ENCODE measurements at places on chromosomes 16 and 17. TPM values are rescaled to one million over a fixed set of nuclear protein-coding genes. Genes with fewer than 3 reads are reported as not detected.

Gene KRT28
- total RNA-seq, result not detected

Gene ZNF469
- total RNA-seq, result 0.05 TPM

Gene CASKIN1
- 0.10 TPM for total RNA-seq

Gene ADAD2
- total RNA-seq, result not detected

Gene PRSS22
- total RNA-seq, result not detected

Gene MMP2
- total RNA-seq, result 68.8 TPM

Gene ADAP2
- 1.2 TPM for total RNA-seq

Gene IRX6
- total RNA-seq, result 0.39 TPM

Gene CASKIN2
- total RNA-seq, result 11.3 TPM

Gene KRTAP4-4
- total RNA-seq, result not detected

Gene DLX3
- not detected for total RNA-seq

Gene FBXL16
- total RNA-seq, result not detected

Gene SPG7
- 93.8 TPM for total RNA-seq

Gene COX6A2
- total RNA-seq, result 1,192 TPM

Gene SLC12A3
- total RNA-seq, result not detected

Gene TSR3
- total RNA-seq, result 103 TPM

Gene TMC5
- 0.19 TPM for total RNA-seq

Gene COX4I1
- total RNA-seq, result 666 TPM

Gene KRT31
- total RNA-seq, result 0.39 TPM

Gene DCXR
- total RNA-seq, result 130 TPM

Gene MPV17L
- total RNA-seq, result 27.3 TPM

Gene FA2H
- total RNA-seq, result 0.41 TPM

Gene ZNF385C
- not detected for total RNA-seq

Gene MYH8
- total RNA-seq, result 0.85 TPM

Gene MILR1
- 0.76 TPM for total RNA-seq

Gene KRTAP9-4
- total RNA-seq, result not detected

Gene GPR142
- total RNA-seq, result not detected

Gene TMC8
- 0.65 TPM for total RNA-seq

Gene UMOD
- not detected for total RNA-seq

Gene GPR179
- 0.20 TPM for total RNA-seq

Gene SLFN12
- 2.2 TPM for total RNA-seq

Gene NEUROD2
- not detected for total RNA-seq

Gene TEKT1
- not detected for total RNA-seq

Gene TRPV3
- 1.7 TPM for total RNA-seq

Gene GSG1L
- total RNA-seq, result not detected

Gene KLHL10
- total RNA-seq, result not detected

Gene TMEM92
- not detected for total RNA-seq

Gene HBA2
- total RNA-seq, result 34.0 TPM

Gene SIAH1
- 21.0 TPM for total RNA-seq

Gene PAGR1
- total RNA-seq, result 15.5 TPM

Gene PITPNC1
- total RNA-seq, result 4.7 TPM

Gene ETV4
- not detected for total RNA-seq

Gene CSH2
- not detected for total RNA-seq

Gene EVI2B
- total RNA-seq, result 1.2 TPM

Gene DPEP3
- total RNA-seq, result not detected

Gene ATP2A1
- total RNA-seq, result 710 TPM

Gene ARHGAP44
- 6.2 TPM for total RNA-seq

Gene NOL3
- total RNA-seq, result 231 TPM

Gene SULT1A1
- total RNA-seq, result 6.6 TPM

Gene ABAT
- 1.1 TPM for total RNA-seq

Gene MYH3
- 17.6 TPM for total RNA-seq

Gene PIPOX
- 0.71 TPM for total RNA-seq

Gene CCDC40
- 0.72 TPM for total RNA-seq

Gene MT1H
- not detected for total RNA-seq

Gene CHD9NB
- not detected for total RNA-seq

Gene KRTAP1-1
- not detected for total RNA-seq

Gene KPNB1
- 238 TPM for total RNA-seq

Gene OR1G1
- not detected for total RNA-seq

Gene KCNAB3
- 0.42 TPM for total RNA-seq
